HFFc6 (cell line): ENCODE measurements at places on chromosomes 2 and 18. TPM values are rescaled to one million over a fixed set of nuclear protein-coding genes. Genes with fewer than 3 reads are reported as not detected.
A peak's percentile ranks its signal among the peaks of the same experiment; 100 is the strongest.

Gene SERPINB3
- not detected in 3 replicates for total RNA-seq

DNA sequence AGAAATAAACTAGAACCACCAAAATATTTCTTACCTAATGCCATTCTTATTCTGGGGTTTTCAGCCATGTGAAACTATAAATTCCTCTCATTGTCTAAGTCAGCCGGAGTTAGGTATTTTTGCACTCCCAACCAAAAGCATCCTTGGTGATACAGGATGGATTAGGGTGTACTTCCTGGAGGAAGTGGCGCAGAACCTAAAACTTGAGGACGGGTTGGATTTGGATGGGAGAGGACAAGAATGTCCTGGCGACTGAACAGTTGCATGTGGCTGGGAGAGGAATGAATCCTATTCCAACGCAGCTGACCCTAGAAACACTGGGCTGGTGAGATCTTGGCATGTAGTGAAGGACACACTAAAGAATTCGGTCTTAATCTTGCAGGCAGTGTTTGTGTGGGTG is 58.5 kb downstream of the E2F6 start:
- H3K27ac ChIP-seq, result peak overlapping the region; percentile 92
- H3K4me3 ChIP-seq, result no peak overlapping the region; the same call in 1 of the 2 replicates
- no peak for DNase-seq
- peaks cover 4% of the 10 kb centered on the region for H3K27me3 ChIP-seq
- H3K36me3 ChIP-seq, result no peaks in the 10 kb centered on the region

Gene ZNF514
- 6.5 to 9.5 TPM (median 7.1 TPM) in 3 replicates for total RNA-seq

GRCh38 chr18:31424383-31424988 is 23.1 kb upstream of the DSG3 start:
- no peaks in the 10 kb centered on the region for H3K36me3 ChIP-seq
- no peak for DNase-seq
- H3K4me1 ChIP-seq, result no peaks in the 10 kb centered on the region
- no peaks in the 10 kb centered on the region for H3K27me3 ChIP-seq
- H3K27ac ChIP-seq, result no peak overlapping the region
- no peak overlapping the region for H3K4me3 ChIP-seq

Gene APCDD1
- total RNA-seq, result not detected in 2 replicates

Gene DSEL
- total RNA-seq, result 71.4 and 79.8 TPM in 2 replicates

GRCh38 chr2:21307037-21307436 is 183.3 kb downstream of the TDRD15 start:
- no peak overlapping the region for H3K27ac ChIP-seq
- no peaks in the 10 kb centered on the region for H3K36me3 ChIP-seq
- H3K4me3 ChIP-seq, result no peak overlapping the region
- H3K4me1 ChIP-seq, result no peaks in the 10 kb centered on the region

Gene NFATC1
- 0.76 to 2.0 TPM (median 1.5 TPM) in 3 replicates for total RNA-seq

GRCh38 chr18:50814395-50814794 is 5.4 kb downstream of the MRO start:
- H3K36me3 ChIP-seq, result no peaks in the 10 kb centered on the region
- H3K27me3 ChIP-seq, result peaks cover 18% of the 10 kb centered on the region
- no peak overlapping the region for H3K4me3 ChIP-seq
- no peak for DNase-seq
- H3K4me1 ChIP-seq, result no peaks in the 10 kb centered on the region

DNA sequence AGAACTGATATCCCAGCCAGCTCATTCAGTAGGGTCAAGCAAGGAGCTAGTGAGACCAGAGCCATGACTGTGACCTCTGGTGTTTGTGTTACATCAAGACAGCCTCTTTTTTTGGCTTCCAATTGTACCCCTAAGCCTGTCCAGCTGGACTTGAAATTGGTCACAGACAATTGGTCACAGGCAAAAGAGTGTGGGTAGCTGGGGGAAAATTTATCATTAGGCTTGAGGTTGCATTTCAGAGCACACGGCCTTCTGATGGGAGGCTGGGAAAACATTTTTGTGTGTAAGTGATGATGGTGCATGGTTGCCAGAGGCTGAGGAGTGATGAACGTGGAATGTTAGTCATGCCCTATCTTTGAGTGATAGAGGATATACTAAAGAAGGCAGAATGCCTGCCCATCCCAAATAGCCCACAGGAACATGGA is 285.1 kb upstream of the SLC14A2 start:
- H3K4me1 ChIP-seq, result no peaks in the 10 kb centered on the region
- no peak overlapping the region for H3K27ac ChIP-seq
- no peaks in the 10 kb centered on the region for H3K36me3 ChIP-seq
- peaks cover 3% of the 10 kb centered on the region; the same call in 1 of the 2 replicates for H3K27me3 ChIP-seq
- H3K4me3 ChIP-seq, result no peak overlapping the region

Gene EML6
- total RNA-seq, result 0.14 and 0.26 TPM in 2 replicates

Gene RAMP1
- total RNA-seq, result 0.48 and 1.6 TPM in 2 replicates

GRCh38 chr2:238025741-238026360 is 35.0 kb upstream of the SCLY start:
- no peak overlapping the region for H3K4me3 ChIP-seq
- no peak for DNase-seq
- H3K4me1 ChIP-seq, result peaks cover 32% of the 10 kb centered on the region
- H3K36me3 ChIP-seq, result peaks cover 25% of the 10 kb centered on the region
- no peak overlapping the region for H3K27ac ChIP-seq

- H3K4me1 ChIP-seq, result peaks cover 27% of the 10 kb centered on the region
- no peak overlapping the region for H3K4me3 ChIP-seq
- H3K36me3 ChIP-seq, result peaks cover 10% of the 10 kb centered on the region
- no peak for DNase-seq
Observed at GRCh38 chr2:45450634-45451033, 160.4 kb downstream of the SRBD1 start.
